ENCODE measurements at places on chromosomes 1 and 21.

GRCh38 chr1:7406641-7407543 lies 364.2 kb upstream of the VAMP3 start:
- no peak for DNase-seq

DNA sequence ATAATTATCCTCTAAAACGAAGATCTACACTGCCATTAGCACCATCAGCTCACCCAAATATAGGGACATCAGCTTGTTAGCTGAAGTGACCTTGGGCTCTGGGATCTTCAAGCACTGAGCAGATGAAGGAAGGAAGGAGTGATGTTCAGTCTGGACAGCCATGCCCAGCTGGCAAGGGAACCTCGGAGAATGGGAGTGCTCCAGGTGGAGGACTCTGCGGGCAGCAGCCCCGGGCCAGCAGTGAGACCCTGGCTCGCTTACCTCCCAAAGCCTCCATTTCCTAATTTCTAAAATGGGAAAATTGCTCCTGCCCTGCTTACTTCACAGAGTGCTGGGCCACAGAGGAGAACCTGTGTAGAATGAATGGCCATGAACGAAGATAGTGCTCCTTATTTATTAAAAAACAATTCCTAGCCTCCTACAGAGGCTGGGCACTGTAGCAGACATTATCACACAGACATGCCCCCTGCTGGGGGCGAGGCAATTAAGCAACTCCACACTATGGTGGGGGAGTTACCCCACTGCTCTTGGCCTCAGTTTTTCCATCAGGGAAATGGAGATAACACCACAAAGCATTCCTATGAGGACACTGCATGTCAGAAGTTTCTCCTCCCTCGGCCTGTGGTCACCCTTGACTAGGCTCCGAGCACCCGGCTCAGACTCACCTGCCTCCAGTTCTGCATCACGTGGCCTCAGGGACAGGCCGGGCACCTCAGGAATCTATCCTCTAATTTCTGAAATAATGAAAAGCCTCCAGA lies 117.6 kb downstream of the KCNN3 start:
- no peak for DNase-seq

DNA sequence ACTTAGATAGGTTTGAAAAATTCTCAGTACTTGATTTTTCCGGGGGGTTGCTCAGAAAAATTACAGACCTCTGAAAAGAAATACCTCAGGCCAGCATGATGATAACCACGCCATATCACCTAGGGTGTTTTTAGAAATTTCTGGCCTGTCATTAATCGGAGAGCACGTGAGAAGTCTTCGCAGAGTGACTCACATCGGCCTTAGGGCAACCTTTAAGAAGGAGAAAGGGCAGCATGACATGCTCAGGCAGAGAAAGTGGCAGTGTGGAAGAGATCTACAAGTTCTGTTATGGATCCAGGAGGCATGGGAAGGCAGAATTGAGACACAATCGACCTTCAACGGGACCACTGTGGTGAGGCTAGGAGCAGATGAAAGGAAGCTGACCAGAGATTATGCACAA lies 506.3 kb downstream of the LMO4 start:
- DNase-seq = no peak

DNA sequence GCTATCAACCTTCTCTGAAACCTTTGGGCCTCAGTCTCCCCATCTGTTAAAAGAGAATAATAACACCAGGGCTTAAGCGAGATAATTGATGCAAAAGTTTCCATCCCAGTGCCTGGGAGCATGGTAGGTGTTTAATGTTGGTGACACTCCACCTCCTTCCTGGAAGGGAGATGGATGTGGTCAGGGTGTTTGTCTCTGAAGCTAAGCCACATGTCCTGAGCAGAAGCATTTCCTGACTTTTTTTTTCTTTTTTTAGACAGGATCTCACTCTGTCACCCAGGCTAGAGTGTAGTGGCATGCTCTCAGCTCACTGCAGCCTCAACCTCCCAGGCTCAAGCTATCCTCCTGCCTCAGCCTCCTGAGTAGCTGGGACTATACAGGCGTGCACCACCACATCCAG lies 72.6 kb upstream of the HMGB4 start:
- DNase-seq = no peak

- no peak for DNase-seq
Observed at GRCh38 chr1:77783141-77783540, 3.7 kb downstream of the MIGA1 start.

GRCh38 chr1:225974454-225974853 lies 24.7 kb downstream of the SDE2 start:
- DNase-seq = no peak

- DNase-seq = no peak
Observed at GRCh38 chr1:67850151-67850551, 16.9 kb upstream of the GNG12 start.

- no peak for DNase-seq
Observed at GRCh38 chr1:208511242-208511860, 267.2 kb upstream of the PLXNA2 start.

GRCh38 chr21:31583498-31583897 lies 76.0 kb upstream of the SOD1 start:
- DNase-seq = no peak

DNA sequence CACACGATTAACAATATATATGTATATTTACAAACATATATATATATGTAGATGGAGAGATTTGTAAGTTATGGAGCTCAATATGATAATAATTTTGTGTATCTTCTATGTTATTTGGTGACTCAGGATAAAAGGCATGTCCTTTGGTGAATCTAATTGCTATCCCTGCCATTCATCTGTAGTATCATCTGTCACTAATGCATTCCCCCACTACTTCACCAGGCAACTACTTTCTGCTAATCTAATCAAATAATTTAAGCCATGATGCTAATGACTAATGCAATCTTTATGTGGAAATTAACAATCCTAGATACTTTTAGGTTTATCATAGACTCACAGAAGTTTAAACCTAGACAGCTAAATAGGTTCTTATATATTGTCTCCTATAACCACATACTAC lies 1074.5 kb downstream of the PLA2G4A start:
- no peak for DNase-seq

DNA sequence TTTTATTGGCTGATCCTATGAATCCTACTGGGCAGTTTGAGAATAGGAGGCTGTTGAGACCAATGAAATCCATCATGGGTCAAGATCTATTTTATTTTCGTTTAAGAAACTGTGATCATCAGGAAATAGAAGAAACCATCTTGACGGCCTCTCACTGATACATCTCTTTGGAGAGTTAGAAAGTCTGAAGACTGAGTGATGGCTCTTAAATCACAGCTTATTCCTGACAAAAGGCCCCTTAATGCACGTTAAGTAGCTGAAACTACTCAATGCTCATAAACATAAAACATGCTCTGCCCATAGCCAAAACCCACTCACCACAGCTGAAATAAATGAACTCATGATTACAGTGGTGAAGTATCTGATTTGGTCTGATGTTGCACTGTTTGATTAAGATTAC lies 784.5 kb upstream of the NEGR1 start:
- DNase-seq = no peak

DNA sequence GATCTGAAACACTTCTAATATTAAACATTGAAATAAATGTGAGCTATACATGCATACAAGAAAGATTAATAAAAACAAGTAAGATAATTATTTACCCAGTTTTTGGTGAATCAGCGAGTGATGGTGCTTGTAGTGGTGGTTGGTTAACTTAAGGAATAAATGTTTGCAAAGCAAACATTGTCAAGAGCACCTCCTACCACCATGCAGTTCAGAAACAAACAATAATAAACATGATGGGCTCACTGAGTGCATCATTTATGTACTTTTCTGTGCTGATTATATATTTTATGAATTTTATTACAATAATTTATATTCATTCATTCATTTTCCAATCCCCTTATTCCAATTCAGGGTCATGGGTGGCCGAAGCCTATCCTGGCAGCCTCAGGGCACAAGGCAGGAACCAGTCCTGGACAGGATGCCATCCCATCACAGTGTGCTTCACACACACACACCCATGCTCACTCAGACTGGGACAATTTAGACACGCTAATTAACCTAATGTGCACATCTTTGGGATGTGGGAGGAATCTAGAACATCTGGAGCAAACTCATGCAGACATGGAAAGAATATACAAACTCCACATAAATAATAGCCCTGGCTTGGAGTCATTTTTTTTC lies 57.8 kb downstream of the ZMYM4 start:
- no peak for DNase-seq

GRCh38 chr1:209614151-209614420 lies 30.6 kb downstream of the CAMK1G start:
- DNase-seq = no peak

DNA sequence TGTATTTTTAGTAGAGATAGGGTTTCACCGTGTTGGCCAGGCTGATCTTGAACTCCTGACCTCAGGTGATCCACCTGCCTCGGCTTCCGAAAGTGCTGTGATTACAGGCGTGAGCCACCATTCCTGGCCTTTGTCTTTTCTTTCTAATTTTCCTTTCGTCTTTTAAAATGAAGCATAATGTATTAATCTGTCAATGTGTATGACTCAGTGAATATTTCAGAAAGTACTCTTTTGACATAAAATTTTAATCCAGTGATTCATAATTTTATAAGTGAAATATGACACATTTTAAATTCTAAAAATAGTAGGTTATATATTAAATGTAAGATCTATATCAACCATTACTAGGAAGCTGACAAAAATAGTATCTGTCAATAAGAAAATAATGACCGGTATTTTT lies 1059.0 kb upstream of the PRMT6 start:
- DNase-seq = no peak

DNA sequence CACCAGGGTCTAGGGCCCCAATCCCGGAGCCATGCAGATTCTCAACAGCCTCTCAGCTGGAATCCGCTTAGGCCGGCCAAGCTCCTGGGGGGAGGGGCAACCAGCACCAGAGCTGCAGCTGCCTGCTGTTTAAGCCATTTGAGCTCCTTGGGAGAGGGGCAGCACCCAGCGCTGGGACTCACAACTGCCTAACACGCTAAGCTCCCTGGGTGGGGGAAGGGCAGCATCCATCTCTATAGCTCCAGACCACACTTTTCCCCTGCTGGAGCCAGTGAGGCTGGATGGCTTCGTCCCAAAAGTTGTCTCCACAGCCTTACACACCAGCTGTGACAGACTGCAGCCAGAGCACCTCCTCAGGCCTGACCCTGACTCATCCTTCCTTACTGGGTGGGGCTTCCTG lies 6.9 kb upstream of the PTGFR start:
- DNase-seq = no peak

DNA sequence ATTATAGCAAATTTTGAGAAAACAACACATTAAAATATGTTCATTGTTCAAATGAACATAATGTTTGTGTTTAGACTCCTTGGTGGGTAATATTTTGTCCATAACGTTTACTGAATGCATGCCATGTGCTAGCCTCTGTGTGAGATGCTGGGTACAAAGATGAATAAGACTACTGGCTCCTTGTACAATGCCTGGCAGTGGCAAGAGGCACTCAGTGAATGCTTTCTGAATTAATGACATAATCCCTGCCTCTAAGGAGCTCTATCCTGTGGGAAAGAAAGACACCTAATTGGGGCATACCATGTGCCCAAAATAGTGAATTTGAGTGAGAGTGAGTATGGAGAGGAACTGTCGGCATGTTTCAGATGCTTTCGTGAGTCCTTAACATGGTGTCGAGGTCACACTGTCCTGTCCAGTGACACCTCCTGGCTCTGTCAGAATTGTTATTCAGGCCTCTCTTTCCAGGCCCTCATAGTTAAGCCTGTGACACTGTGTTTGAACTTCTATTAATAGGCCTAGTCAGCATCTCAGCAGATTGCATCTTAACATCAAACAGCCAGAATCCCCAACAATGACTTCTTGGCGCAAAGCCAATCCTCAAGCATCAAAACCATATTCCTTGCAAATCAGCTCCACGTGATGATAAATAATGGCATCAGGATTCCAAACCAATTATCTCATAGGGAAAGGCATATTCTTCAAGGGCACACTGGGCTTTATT lies 32.8 kb upstream of the S1PR1 start:
- no peak for DNase-seq

DNA sequence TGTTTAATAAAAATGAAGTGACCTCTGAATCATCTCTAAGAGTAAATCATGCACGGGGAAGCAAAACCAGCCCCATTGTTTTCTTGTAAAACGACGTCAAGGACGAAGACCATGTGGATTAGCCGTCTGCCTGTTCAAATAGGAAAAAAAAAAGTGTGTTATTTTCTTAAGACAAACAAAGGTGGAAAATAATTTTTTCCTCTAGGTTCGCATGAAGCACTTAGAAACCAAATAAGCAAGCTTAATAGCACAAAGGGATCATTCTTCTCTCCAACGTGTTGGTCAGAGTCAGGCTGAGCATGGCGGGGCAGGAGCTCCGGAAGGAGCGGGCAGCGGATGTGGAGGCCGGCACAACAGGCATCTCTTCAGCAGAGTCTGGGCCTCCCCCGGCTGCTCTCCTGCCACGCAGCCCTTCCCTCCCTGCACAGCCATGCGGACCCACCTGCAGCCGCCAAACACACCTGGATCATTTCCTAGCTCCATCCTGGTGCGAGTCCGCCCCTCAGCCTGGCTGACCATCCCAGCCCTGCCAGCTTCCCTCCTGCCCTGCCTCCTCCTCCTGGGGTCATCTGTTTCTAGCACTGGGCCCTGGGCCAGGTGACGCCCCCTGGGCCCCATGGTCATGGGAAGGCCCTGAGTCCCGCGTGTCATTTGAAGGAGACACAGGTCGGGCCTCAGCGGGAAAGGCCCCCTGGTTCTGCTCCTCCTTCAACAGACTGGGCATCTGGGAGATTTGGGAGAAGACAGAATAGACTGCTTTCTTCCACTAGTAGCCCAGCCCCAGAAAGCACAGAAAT lies 40.2 kb downstream of the MX1 start:
- no peak for DNase-seq

GRCh38 chr1:168396940-168397684 lies 116.4 kb downstream of the TBX19 start:
- DNase-seq = no peak

DNA sequence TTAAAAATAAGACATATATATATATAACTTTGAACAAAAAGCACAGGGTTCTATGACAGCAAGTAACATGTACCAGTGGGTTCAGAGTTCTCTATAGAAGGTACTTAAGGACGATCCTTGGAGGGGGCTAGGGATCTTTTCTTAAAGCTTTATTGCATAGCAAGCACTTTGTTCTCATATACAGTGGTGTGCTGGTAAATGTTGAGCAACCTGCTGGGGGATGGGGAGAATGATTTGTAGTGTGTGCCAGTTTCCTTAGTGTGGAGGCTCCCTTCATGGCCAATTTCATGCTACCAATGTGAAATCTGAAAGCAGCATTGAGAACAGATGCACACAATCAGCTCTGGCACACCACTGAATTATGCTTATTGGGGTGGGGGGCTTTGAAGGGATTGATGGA lies 69.5 kb upstream of the NFASC start:
- DNase-seq = no peak

- no peak for DNase-seq
Observed at GRCh38 chr21:25980710-25981109, 189.9 kb downstream of the APP start.
